Kidney glomerular epithelial cell (primary cell): ENCODE measurements at places on chromosomes 11 and 22.
A peak's percentile ranks its signal among the peaks of the same experiment; 100 is the strongest.

DNA sequence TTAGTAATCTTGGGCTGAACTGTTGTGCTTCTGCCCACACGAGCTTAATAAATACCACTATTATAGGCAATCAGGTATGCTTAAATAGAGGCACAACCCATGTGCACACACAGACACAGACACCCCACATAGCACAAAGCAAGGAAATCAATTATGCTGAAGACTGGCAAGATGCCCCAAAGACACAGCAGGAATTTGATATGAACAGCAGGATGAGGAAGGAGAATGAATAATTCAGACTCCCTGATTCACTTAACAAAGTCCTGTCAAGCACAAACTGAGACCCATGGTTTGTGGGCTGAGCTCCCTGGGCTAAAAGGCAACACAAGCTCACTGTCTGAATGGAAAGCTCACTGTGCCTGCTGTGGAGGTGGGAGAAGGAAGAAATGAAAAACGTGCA lies 42.5 kb downstream of the RBFOX2 start:
- DNase-seq = no peak

DNA sequence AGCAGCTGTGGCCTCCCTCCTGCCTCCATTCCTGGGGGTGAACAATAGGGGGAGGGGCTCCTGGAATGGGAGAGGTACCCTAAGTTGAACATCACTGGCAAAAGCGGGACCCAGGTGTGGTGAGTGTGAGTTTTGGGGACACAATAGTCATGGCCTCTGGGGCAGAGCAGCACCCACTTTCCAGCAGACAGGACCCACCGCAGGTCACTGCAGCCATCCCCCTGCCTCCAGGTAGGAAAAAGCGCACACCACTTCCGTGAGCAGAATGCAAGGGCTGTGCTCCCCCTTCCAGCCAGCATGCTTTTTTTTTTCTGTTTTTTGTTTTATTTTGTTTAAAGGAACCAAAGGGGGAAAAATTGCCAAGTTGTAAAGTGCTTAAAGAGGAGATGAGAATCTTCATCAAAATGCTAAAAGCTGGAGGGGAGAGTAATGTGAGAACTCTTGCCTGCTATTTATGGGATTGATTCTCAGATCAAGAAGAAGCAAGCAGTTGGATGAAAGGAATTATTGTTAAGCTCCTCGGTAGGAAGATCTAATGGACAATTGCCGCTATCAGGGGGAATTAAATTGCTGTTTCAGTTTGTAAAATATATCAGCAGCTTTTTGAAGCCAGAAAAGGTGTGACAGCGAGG lies 152.9 kb downstream of the FEZ1 start:
- no peak for DNase-seq

DNA sequence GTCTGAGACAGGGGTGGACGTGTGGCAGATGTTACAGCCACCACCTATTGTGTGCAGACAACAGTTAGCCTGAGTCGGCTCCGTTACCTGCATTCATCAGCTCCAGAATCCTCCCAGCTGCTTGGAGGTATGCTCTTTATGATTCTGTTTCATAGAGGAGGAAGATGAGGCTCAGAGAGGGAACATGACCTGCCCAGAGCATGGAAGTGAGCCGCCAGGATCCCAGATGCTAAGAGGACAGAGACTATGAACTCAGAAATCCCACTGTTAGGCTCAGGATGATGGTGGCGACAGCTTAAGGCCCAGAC lies 1.5 kb downstream of the EMID1 start:
- DNase-seq = no peak

GRCh38 chr11:9758637-9759518 lies 95.0 kb downstream of the SWAP70 start:
- DNase-seq = peak; percentile 69

GRCh38 chr11:34649597-34649996 lies 28.7 kb downstream of the EHF start:
- DNase-seq = no peak

DNA sequence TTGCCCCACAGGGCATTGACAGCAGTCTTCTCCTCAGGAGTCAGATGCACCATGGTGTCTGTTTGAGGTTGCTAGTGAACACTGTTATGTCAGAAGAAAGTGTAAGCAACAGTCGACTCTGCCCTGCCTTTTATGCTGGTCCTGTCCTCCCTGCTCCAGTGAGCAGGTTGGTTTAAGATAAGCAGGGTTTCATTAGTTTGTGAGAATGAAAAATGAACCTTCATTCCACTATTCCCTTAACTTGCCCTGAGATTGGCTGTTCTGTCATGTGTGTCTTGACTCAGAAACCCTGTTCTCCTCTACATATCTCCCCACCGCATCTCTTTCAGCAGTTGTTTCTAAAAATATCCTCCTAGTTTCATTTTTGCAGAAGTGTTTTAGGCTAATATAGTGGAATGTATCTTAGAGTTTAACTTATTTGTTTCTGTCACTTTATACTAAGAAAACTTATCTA lies at the start of gene HBD:
TSS of gene HBD (minus strand) at position 103 of the 454 bp plus-strand sequence. CDS start at position 53, 50 bp downstream.
- DNase-seq = peak; percentile 22
